GM12878 (cell line): ENCODE measurements at places on chromosomes 12 and 14. TPM values are rescaled to one million over a fixed set of nuclear protein-coding genes. Genes with fewer than 3 reads are reported as not detected.

DNA sequence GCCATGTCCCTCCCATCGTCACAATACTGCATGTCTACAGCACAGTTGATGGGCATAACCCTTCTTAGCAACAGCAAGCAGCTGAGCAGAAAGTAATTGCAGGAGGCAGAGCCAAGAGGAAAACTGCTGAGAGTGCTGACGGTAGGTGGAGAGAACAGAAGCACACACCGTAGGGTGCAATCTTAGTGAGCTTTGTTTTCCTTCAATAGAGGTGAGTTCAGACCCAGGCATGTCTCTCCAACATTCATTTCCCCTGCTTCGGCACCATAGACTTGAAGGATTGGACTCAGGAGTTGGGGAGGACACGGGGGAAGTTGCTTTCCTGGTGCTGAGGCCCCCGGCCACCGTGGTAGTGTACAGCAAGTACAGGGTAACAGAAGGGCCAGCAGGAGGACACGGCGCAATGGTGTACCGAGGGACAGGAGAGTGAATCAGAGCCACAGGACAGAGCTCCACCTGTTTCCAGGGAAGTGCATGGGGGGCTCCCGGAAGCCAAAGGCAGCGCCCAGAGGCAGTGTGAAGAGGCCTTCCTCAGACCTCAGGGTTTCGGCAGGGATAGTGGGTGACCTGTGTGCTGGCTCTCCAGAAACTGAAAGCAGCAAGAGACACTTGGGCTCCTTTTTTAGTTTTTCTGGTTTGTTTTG lies 36.3 kb upstream of the SINHCAF start:
- H3K27ac ChIP-seq, result peak overlapping the region; percentile 45
- H3K27me3 ChIP-seq, result no peaks in the 10 kb centered on the region
- DNase-seq, result no peak
- H3K4me3 ChIP-seq, result no peak overlapping the region

GRCh38 chr14:89303456-89304435 lies 113.3 kb downstream of the FOXN3 start:
- H3K4me3 ChIP-seq, result peak overlapping the region; percentile 51
- H3K27me3 ChIP-seq, result no peaks in the 10 kb centered on the region
- peaks cover 59% of the 10 kb centered on the region for H3K4me1 ChIP-seq
- H3K36me3 ChIP-seq, result no peaks in the 10 kb centered on the region; the same call in 1 of the 2 replicates

- no peak for DNase-seq
- no peaks in the 10 kb centered on the region for H3K4me1 ChIP-seq
- H3K36me3 ChIP-seq, result no peaks in the 10 kb centered on the region
- H3K27ac ChIP-seq, result no peak overlapping the region
- H3K27me3 ChIP-seq, result no peaks in the 10 kb centered on the region
Observed at GRCh38 chr14:95344536-95344935, 24.8 kb upstream of the CLMN start.

Gene CCDC38
- 0.08 TPM in 1 of 2 replicates, not detected in the other for total RNA-seq

Gene RBP5
- total RNA-seq, result not detected in 2 replicates

Gene CFAP54
- total RNA-seq, result 0.56 and 1.2 TPM in 2 replicates

GRCh38 chr12:109944561-109945359 lies 44.7 kb downstream of the TCHP start:
- no peaks in the 10 kb centered on the region for H3K27me3 ChIP-seq
- H3K27ac ChIP-seq, result no peak overlapping the region
- no peaks in the 10 kb centered on the region for H3K4me1 ChIP-seq
- no peak overlapping the region for H3K4me3 ChIP-seq
- H3K36me3 ChIP-seq, result peaks cover 12% of the 10 kb centered on the region

DNA sequence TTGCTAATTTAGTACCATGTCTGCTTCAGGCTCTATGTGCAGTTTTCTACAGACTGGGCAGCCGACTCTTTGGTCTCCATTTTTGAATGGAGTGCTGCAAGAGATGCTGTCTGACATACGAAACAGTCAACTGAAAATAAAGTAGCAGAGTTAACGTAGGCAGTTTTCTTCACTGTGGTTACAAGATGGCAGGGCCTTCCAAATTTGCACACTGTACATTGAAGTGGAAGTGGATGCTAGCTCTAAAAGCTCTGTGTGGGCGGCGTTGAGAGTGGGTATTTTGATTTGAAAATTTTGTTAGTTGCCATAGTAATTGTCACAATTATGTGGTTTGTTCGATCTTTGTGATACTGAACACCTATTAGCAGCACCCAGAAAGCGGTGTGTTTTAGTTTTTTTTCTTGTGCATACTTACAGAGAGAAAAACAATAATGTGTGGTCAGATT lies 154.9 kb upstream of the ATP2B1 start:
- H3K4me3 ChIP-seq, result peak overlapping the region; percentile 60
- H3K27me3 ChIP-seq, result no peaks in the 10 kb centered on the region
- DNase-seq, result peak; percentile 72
- peak overlapping the region; percentile 89 for H3K27ac ChIP-seq

- no peak for DNase-seq
- no peaks in the 10 kb centered on the region for H3K36me3 ChIP-seq
- H3K4me1 ChIP-seq, result no peaks in the 10 kb centered on the region
- H3K27ac ChIP-seq, result no peak overlapping the region
Observed at GRCh38 chr14:52235866-52236510, 31.5 kb upstream of the PTGDR start.

Gene DTD2
- 22.2 and 22.7 TPM in 2 replicates for total RNA-seq

Gene INHBC
- total RNA-seq, result 0.13 and 0.16 TPM in 2 replicates

Gene NKX2-1
- not detected in 2 replicates for total RNA-seq

Gene CELA1
- total RNA-seq, result not detected in 2 replicates

Gene CYP27B1
- total RNA-seq, result 1.0 and 2.7 TPM in 2 replicates

- no peak for DNase-seq
- peaks cover 8% of the 10 kb centered on the region for H3K36me3 ChIP-seq
- no peak overlapping the region for H3K4me3 ChIP-seq
- no peaks in the 10 kb centered on the region for H3K27me3 ChIP-seq
Observed at GRCh38 chr12:49462083-49462744, 76.6 kb upstream of the KCNH3 start.

GRCh38 chr12:130748786-130749185 lies 32.7 kb upstream of the RIMBP2 start:
- H3K36me3 ChIP-seq, result no peaks in the 10 kb centered on the region
- no peak overlapping the region for H3K4me3 ChIP-seq
- no peaks in the 10 kb centered on the region; the same call in 1 of the 2 replicates for H3K4me1 ChIP-seq
- no peaks in the 10 kb centered on the region for H3K27me3 ChIP-seq
- no peak for DNase-seq
- no peak overlapping the region for H3K27ac ChIP-seq

GRCh38 chr12:101539148-101539547 lies 55.6 kb upstream of the MYBPC1 start:
- H3K4me3 ChIP-seq, result no peak overlapping the region
- no peaks in the 10 kb centered on the region; the same call in 1 of the 2 replicates for H3K27me3 ChIP-seq
- no peak overlapping the region for H3K27ac ChIP-seq
- no peaks in the 10 kb centered on the region for H3K36me3 ChIP-seq

Gene WNT1
- total RNA-seq, result not detected in 2 replicates

GRCh38 chr12:112258926-112259325 lies 123.3 kb downstream of the HECTD4 start:
- H3K36me3 ChIP-seq, result peaks cover 3% of the 10 kb centered on the region
- DNase-seq, result no peak
- H3K27ac ChIP-seq, result no peak overlapping the region
- H3K27me3 ChIP-seq, result no peaks in the 10 kb centered on the region
- no peaks in the 10 kb centered on the region for H3K4me1 ChIP-seq

Gene KRT81
- total RNA-seq, result 0.15 and 0.35 TPM in 2 replicates

GRCh38 chr12:23209793-23210192 lies 584.8 kb downstream of the ETNK1 start:
- no peaks in the 10 kb centered on the region for H3K27me3 ChIP-seq
- no peaks in the 10 kb centered on the region for H3K4me1 ChIP-seq
- H3K27ac ChIP-seq, result no peak overlapping the region
- no peak overlapping the region for H3K4me3 ChIP-seq

GRCh38 chr12:94575645-94576403 lies 74.5 kb downstream of the TMCC3 start:
- peaks cover 13% of the 10 kb centered on the region for H3K36me3 ChIP-seq
- H3K27me3 ChIP-seq, result no peaks in the 10 kb centered on the region
- no peak overlapping the region for H3K4me3 ChIP-seq
- H3K27ac ChIP-seq, result no peak overlapping the region
- no peak for DNase-seq

DNA sequence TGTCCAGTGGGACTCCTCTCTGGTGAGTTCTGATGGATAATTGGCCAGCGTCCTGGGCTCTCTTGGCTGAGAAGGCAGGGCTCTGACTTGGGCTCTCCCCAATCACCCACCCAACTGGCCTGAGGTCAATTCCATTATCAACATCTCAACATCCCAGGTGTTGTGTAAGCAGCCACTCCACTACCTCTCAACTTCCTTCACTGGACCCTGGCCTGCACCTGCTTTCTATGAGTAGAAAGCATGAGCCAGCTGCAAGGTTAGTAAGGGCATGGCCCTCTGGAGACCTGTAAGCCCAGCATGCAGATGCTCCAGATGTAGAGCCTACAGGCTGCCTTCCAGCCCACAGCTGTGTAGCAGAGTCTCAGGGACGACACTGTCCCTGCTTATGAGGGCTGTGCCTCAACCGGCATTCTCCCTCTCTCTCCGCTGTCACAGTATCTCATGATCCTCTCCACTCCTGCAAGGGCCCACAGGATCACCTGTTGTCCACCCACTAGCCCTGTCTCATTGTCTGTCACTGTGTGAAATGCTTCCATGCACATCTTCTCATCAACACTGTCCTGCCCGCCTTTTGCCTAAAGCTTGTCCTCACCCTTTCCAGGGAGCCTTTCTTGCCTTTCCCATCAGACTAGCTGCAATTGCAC lies 5.4 kb upstream of the KRT81 start:
- no peaks in the 10 kb centered on the region for H3K36me3 ChIP-seq
- no peak overlapping the region for H3K4me3 ChIP-seq
- no peak for DNase-seq
- H3K27ac ChIP-seq, result no peak overlapping the region

Gene CLEC9A
- not detected in 2 replicates for total RNA-seq

DNA sequence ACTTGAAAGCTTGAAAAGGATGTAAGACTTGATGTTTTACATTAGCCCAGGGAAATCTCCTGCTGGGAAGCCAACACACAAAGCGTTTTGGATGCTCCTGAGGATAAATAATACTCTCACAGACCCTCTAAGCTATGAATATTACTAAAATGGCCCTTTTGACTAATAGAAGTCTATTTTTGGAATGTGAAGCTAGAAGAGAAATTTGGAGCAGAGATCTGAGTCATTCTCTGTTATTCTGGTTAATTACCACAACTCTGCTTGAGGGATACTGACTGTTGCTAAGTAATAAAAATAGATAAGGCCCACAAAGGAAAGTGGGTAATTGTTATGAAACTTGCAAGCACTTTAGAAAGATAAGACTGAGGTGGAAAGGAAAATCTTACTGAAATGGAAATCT lies 346.2 kb upstream of the STXBP6 start:
- no peaks in the 10 kb centered on the region for H3K27me3 ChIP-seq
- no peak overlapping the region for H3K4me3 ChIP-seq
- no peaks in the 10 kb centered on the region for H3K36me3 ChIP-seq
- H3K27ac ChIP-seq, result no peak overlapping the region
- no peak for DNase-seq
- no peaks in the 10 kb centered on the region for H3K4me1 ChIP-seq

DNA sequence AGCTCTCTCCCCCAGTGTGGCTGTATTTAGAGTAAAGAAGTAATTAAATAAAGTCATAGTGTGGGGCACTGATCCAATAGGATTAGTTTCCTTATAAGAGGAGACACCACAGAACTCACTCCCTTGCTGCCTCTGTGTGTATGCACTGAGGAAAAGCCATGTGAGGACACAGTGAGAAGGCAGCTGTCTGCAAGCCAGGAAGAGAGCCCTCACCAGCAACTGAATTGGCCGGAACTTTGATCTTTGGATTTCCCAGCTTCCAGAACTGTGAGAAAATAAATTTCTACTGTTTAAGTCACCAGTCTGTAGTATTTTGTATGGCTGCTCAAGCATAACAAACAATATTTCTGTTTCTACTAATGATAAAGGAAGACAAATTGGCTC lies 368.7 kb upstream of the PRICKLE1 start:
- no peaks in the 10 kb centered on the region for H3K36me3 ChIP-seq
- H3K27ac ChIP-seq, result no peak overlapping the region
- DNase-seq, result no peak
- H3K4me3 ChIP-seq, result no peak overlapping the region
- no peaks in the 10 kb centered on the region for H3K4me1 ChIP-seq
